Eye (tissue), 1 donor: ENCODE measurements at places on chromosomes 1 and 21.
A peak's percentile ranks its signal among the peaks of the same experiment; 100 is the strongest.

DNA sequence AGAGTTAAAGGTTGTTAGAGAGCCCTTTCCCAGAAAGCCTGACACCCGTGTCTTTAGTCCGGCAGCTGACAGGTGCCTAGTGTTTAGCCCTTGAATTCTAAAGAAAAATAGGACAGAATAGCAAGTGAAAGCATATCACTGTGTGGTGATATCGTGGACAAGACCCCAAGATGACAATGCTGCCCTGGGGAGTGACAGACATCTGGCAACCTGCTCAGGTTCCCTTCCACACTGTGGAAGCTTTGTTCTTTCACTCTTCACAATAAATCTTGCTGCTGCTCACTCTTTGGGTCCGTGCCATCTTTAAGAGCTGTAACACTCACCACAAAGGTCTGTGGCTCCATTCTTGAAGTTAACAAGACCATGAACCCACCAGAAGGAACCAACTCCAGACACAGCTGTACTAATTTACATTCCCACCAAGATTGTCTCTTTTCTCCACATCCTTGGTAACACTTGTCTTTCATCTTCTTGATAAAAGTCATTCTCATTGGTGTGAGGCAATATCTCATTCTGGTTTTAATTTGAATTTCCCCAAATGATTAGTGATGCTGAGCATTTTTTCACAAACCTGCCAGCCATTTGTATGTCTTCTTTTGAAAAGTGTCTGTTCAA, 107.6 kb upstream of the SGIP1 start:
- no peak for DNase-seq

- DNase-seq: no peak
These were observed 170.4 kb downstream of the CLIC6 start for GRCh38 chr21:34838956-34839820.

GRCh38 chr1:80050085-80050484, 1043.6 kb upstream of the ADGRL4 start:
- DNase-seq: no peak

GRCh38 chr21:18334066-18334465, 69.5 kb downstream of the TMPRSS15 start:
- DNase-seq: no peak

- DNase-seq: no peak
These were observed 114.5 kb downstream of the LRRC40 start for GRCh38 chr1:70090875-70091274.

- DNase-seq: no peak
These were observed 19.4 kb upstream of the LRRC53 start for GRCh38 chr1:74531796-74532195.

DNA sequence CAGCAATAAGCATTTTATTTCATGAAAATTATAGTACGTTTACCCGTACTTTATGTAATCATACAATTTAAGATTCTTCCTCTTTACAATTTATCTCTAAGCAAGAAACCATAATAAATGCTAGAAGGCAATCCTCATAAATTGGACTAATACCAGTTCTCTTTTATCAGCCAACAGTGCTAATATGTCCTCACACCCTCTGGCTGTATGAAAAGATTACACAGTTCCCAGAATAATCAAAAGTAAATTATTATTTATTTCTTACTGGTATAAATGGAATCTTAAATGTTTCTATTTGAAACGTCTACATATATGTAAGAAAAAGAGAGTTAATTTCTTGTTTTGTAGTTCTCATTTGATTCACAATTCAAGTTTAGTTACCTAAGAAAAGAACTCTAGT, 3.1 kb upstream of the CDKN2C start:
- no peak for DNase-seq

DNA sequence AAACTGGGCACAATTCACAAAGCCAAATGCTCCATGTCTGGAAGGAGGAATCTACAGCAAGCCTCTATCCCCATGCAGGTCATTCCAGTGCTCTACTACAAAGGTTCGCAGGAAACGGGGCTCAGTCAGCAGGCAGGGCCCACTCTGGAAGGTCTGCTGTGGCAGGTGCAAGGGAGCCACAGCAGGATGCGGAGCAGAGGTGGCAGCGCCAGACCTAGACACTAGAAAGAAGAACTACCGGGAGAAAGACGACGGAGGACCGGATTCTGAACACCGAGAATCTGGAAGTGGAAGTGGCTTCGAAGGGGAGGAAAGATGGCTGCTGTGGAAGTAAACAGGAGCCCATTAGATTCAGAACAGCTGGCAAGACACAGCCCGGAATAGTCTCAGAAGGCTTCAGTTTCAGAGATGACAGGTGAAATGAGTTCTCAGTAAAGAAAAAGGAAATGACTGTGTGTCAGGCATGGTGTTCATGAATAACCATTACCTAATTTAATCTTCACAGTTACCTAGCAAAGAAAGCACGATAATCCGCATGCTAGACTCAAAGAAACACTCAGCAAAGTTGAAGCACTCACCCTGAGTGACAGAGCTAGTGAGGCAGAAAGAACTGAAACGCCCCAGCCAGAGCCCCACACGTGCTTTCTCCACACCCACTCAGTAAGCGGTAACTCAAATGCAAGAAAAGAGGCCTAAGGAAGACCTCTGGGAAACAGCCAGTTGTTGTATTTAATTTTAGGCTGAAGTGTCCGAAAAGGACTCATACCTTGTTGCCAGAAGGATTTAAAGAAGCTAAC, 21.4 kb downstream of the SETD4 start:
- DNase-seq: no peak

DNA sequence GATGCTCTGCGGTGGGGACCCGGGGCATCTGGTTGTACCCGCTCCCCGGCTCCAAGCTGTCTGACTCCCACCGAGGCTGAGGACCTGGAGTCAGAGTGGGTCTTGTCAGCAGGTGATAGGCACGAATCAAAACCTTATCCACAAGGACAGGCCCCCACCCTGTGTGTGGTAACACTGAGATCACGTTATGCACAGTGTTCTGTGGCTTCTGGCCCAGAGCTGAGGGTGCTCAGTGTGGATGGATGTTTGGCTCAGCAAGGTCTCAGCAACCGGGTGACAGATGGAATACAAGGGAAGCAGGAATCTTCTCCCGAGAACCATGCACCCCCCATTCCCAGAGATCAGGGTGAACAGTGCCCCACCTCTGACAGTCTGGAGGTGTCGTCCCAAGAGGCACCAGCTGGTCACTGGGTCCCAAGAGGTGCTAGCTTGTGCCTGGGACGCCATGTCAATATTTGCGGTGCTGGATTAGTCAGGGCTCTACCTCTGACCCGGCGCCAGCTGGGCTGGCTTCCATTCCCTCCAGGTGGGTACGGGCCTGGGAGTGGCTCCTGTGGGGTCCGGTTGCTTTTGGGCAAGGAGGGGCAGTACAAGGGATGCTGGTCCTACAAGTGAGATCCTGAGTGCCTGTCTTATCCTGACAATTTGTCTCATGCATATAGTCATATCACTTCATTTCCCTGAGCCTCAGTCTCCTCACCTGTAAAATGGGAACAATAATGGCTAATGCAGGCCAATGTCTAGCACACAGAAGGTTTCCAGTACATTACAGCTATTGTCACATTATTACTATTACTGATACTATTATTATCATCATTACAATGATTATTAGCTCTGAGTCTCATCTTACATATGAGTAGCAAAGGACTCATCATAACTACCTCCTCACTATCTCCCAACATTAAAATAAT, 957 bp downstream of the CAPN9 start:
- DNase-seq: no peak

- peak; percentile 92 for DNase-seq
These were observed at the start of gene RGS4 for GRCh38 chr1:163069142-163069541. Gene RGS4, plus strand, starts transcription at chr1:163069361. Its CDS starts 124 bp downstream, at chr1:163069485.

- no peak for DNase-seq
These were observed 2.0 kb upstream of the GJB3 start for GRCh38 chr1:34779005-34779404.
